ENCODE measurements at places on chromosomes 1 and 21.
A peak's percentile ranks its signal among the peaks of the same experiment; 100 is the strongest.

- no peak for DNase-seq
These were observed 3.0 kb downstream of the DMRTB1 start for GRCh38 chr1:53462193-53462592.

DNA sequence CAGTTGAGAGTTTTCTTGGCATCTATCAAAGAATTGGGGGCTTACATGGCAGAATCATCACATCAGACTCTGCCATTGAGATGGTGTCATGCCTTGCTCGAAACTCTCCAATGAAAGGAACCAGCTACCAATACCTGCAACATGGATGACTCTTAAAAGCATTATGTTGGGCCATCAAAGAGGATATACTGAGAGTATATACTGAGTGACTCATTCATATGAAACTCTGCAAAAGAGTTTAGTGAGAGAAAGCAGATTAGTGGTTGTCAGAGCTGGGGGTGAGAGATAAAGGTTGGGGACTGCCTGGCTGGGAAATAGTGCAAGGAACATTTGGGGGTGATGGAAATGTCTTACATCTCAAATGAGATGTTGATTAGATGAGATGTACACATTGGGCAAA is 14.7 kb upstream of the HMGB4 start:
- no peak for DNase-seq

- DNase-seq, result peak; percentile 25
These were observed 75.4 kb downstream of the ABCA4 start for GRCh38 chr1:94045465-94046056.

DNA sequence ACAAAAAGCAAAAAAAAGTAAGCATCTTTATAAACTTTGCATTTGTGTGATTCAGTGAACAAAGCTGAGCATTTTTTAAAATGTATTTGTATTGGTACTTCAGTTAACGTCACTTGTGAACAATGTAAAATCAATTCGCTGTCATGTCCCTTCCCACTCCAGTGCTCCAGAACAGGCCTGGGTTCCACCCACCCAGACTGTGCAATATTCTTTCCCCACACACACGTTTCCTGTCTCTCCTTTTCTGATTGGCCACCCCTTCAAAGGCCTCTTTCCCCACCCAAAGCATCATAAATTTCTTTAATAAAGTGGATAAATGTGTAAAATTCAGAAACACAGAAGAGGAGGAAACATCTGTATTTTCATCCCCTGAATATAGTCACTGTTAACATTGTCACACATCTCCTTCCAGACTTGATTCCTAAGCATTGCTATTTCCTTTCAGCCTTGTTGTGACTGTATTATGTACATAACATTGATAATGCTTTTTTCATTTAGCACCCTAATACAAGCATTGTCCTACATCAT is 12.0 kb downstream of the CLEC20A start:
- DNase-seq, result no peak

GRCh38 chr1:233127157-233127556 is 168.4 kb downstream of the PCNX2 start:
- DNase-seq, result no peak

DNA sequence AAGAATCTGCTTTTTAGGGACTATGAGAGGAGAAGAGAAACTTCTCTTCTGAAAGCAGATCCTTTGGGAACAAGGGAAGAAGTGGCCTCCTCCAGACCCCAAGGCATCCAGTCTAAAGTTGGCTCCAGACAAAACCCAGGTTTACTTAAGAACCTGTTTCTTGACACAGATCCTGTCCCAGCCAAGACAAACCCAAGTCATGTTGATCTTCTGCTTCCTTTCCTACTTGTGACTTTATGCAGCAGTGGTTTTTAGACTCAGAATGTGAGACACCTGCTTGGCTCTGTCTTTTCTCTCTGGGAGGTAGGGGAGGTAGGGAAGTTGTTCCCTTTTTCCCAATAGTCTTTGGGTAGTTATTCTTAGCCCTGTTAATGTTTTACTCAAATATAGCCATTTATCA is 38.3 kb downstream of the ELAPOR1 start:
- DNase-seq, result no peak

DNA sequence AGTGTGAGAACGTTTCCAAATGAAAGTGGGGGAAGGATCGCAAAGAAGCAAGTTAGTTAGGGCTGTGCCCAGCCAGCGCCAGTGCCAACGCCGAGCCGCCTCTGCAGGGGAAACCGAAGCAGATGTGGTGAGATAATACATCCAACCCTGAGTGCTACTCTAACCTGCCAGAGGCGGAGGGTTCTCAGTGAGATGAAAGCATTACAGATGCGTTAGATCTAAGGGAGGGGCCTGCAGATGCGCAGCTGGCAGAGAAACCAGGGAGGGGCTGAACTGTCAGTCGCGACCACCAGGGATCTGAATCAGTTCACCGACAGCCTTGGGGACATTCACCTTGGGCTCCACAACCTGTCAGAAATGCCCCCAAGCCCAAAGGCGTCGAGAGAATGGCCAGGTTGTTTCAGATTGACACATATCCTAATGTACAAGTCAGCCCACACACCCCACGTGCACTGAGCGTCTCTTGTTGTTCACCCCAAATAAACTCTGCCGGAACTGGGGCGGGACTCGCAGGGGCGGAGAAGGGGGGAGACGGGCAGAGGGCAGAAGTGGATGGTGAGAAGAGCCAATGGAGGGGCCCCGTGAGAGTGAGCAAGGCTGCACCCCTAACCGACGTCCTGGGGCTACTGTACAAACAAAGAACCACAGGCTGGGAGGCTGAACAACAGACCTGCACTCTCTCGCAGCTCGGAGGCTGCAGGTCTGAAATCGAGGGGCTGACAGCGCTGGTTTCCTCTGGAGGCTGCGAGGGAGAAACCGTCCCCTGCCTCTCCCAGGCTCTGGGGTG is 8.7 kb upstream of the UMODL1 start:
- peak; percentile 90 for DNase-seq

GRCh38 chr21:38123626-38124025 is 133.2 kb upstream of the KCNJ15 start:
- DNase-seq, result no peak

Data from CD4-positive, alpha-beta T cell treated with Interferon alpha-2 for 1 hour (primary cell).